ENCODE measurements at places on chromosomes 4 and X.

GRCh38 chrX:105477351-105477750 lies 256.9 kb upstream of the TEX13A start:
- DNase-seq, result no peak

- no peak for DNase-seq
Observed at GRCh38 chr4:158810487-158811215, 41.8 kb downstream of the FNIP2 start.

GRCh38 chr4:11603591-11604194 lies 175.0 kb upstream of the HS3ST1 start:
- no peak for DNase-seq

GRCh38 chr4:92249541-92249940 lies 54.2 kb upstream of the GRID2 start:
- DNase-seq, result no peak

- peak; percentile 79 for DNase-seq
Observed at GRCh38 chr4:5710961-5711478, at the start of gene EVC. TSS of gene EVC (plus strand) at chr4:5711201. CDS start at chr4:5711381, 180 bp downstream.

DNA sequence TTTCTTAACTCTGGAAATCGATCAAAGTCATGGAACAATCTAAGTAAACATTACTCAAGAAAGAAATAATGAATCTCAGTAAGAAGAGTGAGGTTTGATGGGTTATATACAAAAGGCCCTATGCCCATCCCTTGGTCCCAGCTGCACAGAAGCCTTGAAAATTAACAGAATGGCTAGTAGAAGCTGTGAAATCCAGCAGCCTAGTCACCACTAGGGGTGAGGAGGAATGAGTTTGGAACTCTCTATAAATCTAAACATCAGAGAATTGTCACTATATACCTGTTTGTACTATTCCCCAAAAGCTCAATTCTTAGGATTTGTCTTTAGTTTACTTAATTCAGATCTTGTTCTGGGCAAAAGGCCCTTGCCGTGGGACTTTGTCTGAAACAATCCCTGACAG lies 313.9 kb upstream of the GRID2 start:
- DNase-seq, result no peak

GRCh38 chr4:1416051-1416947 lies 10.1 kb upstream of the NKX1-1 start:
- DNase-seq, result no peak

- no peak for DNase-seq
Observed at GRCh38 chrX:13165266-13166189, 121.1 kb upstream of the FAM9C start.

- no peak for DNase-seq
Observed at GRCh38 chr4:83748711-83749110, 212.8 kb downstream of the GPAT3 start.

DNA sequence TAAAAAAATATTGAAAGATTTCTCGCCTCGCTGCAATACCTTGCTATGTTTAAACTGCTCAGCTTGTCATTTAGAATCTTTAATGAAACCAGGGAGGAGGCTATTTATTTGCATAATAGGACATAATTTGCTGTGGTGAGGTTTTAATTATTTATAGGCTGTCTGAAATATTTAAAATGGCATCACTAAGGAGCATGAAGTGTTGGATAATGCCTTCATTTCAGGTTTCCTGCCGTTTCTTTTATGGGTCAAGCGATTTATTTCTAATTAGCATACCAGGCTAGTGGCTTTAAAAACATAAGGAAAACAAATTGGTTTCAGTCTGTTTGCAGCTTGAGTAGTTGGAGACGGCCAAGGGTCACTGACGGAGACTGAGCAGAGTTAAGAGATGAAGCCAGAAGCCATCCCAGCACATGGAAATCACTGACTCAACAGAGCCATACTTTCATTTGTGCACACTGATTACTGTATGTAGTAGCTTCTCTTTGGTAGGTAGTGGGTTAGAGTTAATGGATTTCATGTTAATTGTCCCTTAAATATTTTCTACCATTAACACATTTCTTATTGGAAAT lies 1962.4 kb upstream of the TENM3 start:
- no peak for DNase-seq

DNA sequence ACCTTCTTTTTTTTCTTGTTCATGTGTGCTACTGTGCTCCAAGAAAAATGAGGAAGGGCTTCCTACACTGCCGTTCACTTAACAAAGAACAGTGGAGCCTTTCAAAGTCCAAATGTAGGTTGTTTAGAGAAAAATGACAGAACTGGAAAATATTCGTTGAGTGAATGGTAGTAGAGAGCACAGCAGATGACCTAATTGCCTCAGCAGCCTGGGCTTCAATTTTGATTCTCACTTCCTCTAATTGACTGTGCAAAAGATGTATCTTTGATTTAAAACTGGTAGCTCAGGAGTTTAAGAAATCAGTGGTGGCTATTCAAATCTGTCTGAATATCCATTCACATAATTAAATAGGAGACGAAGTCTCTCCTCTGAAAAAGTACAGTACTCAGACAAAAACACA lies 5.2 kb downstream of the NLGN4X start:
- DNase-seq, result no peak

DNA sequence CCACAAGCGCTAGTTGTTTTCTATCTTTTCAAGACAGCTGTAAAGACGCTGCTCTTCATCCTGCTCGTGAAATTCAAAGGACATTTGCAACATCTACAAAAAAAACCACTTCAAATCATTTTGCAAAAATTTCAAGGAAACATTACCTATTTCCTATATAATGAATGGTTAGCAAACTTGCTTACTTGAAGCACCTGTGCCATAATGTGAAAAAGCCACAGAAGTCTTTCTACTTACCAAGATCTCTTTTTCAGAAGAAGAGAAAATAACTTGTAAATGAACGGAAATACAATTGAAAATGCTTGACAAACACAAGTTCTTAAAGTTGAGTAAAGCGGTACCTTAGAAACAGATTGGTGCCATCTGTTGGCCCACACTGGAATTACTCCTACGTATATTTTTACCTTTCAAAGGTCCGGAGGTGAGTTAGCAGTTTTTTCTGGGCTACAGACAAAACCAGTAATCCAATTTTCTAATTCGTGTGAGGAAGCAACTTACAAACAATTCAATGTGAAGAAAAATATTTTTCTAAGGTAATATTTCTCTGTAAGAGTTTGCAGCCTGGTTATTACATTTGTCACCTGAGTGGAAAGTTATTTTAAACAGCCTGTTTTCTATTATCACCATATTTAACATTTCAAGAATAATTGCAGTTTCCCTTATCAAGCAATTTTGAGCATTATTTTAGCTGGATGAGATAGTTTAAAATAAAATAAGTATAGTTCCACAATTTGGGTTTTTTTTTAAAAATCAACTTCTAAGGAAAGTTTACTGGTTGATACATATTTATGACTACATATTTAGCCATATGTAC lies at the start of gene TLR6:
TSS of gene TLR6 (minus strand) at position 294 of the 814 bp plus-strand sequence. CDS start 27,344 bp downstream, outside the sequence.
- DNase-seq, result peak; percentile 40

DNA sequence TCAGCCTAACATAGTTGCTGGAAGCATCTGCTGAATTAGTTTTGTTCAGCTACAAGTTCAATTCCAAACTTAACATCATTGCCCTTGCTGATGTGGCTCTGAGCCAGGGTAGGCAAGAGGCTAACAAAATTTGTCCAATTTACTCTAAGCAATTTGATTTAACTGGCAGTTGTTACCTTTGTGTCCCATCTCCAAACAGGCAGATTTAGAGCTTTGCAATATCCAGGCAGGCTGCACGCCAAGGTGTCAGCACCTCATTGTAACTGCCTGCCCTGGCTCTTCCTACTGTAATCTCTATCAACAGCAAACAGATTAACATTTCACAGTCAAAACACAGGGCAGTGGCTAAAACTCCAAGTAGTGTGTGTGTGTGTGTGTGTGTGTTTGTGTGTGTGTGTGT lies 2070.6 kb downstream of the PCDH7 start:
- no peak for DNase-seq

- no peak for DNase-seq
Observed at GRCh38 chrX:118717678-118718391, 9.6 kb upstream of the IL13RA1 start.

- peak; percentile 69 for DNase-seq
Observed at GRCh38 chr4:115851918-115852766, 738.7 kb upstream of the NDST4 start.

GRCh38 chr4:147991543-147992283 lies 259.8 kb downstream of the ARHGAP10 start:
- DNase-seq, result no peak

GRCh38 chrX:20670611-20671010 lies 403.9 kb upstream of the RPS6KA3 start:
- DNase-seq, result no peak

DNA sequence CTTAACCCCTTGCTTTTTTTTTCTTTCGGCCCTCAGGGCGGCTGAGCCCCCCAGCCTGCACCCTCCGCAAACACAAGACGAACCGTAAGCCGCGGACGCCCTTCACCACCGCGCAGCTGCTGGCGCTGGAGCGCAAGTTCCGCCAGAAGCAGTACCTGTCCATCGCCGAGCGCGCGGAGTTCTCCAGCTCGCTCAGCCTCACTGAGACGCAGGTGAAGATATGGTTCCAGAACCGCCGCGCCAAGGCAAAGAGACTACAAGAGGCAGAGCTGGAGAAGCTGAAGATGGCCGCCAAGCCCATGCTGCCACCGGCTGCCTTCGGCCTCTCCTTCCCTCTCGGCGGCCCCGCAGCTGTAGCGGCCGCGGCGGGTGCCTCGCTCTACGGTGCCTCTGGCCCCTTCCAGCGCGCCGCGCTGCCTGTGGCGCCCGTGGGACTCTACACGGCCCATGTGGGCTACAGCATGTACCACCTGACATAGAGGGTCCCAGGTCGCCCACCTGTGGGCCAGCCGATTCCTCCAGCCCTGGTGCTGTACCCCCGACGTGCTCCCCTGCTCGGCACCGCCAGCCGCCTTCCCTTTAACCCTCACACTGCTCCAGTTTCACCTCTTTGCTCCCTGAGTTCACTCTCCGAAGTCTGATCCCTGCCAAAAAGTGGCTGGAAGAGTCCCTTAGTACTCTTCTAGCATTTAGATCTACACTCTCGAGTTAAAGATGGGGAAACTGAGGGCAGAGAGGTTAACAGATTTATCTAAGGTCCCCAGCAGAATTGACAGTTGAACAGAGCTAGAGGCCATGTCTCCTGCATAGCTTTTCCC lies 3.4 kb downstream of the MSX1 start:
- DNase-seq, result peak; percentile 56

DNA sequence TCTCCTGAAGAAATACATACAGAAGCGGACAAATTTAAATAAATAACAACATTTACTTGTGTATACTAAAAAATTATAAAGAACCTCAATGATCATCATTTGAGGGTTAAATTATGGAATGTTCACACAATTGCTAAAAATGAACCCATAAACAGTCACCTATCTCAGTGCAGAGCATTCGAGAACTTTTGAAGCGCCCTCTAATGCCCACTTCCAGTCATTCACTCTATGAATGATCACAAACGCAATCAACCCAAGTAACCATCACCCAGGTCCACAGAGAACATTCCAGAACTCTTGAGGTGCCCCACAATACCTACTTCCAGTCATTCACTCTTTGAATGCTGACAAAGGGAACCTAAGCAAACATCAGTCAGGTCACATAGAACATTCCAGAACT lies 103.5 kb upstream of the PLAC1 start:
- no peak for DNase-seq

DNA sequence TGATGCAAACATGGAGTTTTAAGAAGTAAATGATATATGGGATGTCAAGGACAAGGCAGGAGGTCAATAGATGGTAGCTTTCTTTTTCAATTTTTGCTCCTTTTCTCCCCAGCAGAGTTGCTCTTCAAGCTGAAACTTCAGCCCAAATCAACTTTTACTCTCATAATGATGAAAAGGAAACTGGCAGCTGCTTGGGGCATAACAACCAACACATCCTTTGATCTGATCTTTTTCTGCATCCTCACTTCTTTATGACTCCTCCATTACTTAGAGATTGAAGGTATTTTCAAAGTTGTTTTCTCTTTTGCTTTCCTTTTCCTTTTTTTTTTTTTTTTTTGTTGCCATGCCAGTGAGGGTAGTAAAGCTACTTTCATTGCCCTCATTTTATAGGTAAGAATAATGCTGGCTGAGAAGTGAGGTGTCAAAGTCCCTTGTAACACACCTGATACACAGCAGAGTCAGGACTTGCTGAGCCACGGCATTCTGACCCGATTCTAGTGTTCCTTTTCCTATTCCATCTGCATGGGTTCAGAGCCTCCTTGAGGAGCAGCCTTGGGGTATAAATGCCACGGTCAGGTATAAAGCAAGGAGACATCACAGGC lies 26.9 kb downstream of the SLC2A9 start:
- no peak for DNase-seq

DNA sequence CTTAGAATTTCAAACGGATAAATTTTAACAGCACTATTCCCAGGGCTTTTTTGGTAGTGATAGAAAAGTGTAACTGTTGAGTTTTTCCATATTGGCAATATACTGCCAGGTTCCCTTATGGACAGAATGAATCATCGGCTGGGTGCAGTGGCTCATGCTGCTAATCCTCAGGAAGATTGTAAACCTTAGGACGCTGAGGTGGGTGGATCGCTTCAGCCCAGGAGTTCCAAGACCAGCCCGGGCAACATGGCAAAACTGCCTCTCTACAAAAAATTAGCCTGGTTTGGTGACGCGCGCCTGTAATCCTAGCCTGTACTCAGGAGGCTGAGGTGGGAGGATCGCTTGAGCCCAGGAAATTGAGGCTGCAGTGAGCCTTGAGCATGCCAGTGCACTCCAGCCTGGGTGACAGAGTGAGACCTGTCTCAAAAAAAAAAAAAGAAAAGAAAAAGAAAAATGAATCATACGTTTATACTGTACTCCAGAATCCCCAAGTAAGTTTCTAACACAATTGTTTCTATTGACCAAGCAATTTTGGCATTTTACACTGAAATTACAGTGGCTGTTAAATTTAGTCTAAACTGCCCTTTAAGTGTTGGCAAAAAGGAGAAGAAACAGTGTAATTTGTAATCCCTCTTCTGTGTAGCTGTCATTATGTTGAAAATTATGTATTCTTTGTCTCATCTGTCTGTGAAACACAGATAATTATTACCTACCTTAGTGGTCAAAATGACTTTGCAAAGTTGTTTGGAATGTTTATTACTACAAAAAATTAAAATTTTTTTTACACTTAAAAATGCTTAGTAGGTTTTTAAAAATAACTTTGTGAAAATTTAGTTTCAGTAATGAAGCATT lies 1.8 kb downstream of the SLC30A9 start:
- DNase-seq, result no peak

DNA sequence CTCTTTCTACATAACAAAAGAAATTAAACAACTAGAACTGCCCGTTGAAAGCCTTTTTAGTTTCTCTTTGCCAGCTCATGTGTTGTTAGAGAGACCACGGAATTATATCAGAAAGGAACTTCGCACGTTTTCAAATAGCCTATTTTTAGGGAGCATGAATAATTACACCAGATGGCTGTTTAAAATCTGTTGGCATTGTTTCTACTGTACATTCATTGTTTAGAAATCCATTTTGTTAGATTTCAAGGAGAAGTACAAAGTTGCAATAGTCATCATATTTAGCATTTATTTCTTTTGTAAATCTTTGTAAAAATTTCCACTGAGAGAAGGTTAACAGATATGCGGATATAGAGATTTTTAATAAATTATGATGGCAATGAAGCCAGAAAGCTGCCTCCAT lies 403.0 kb upstream of the HS3ST1 start:
- DNase-seq, result no peak

DNA sequence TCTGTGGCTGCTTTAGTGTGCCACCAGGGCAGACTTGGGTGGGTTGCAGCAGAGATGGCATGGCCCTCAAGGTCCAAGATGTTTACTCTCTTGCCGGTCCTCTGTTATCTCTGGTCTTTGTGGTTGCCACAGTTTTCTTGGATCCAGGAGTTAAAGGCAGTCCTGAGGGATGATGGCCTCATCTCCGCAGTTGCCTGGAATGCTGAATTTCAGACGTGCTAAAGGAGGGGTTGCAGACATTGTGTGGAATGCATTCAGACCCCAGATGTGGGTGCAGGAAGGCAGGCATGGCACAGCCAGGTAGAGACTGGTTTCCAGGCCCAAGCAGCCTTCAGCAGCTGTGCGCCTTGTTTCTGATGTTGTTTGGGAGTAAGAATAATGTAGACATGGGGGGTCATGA lies 64.4 kb downstream of the TBL1X start:
- DNase-seq, result no peak
